ENCODE measurements at places on chromosomes 11 and 22.

DNA sequence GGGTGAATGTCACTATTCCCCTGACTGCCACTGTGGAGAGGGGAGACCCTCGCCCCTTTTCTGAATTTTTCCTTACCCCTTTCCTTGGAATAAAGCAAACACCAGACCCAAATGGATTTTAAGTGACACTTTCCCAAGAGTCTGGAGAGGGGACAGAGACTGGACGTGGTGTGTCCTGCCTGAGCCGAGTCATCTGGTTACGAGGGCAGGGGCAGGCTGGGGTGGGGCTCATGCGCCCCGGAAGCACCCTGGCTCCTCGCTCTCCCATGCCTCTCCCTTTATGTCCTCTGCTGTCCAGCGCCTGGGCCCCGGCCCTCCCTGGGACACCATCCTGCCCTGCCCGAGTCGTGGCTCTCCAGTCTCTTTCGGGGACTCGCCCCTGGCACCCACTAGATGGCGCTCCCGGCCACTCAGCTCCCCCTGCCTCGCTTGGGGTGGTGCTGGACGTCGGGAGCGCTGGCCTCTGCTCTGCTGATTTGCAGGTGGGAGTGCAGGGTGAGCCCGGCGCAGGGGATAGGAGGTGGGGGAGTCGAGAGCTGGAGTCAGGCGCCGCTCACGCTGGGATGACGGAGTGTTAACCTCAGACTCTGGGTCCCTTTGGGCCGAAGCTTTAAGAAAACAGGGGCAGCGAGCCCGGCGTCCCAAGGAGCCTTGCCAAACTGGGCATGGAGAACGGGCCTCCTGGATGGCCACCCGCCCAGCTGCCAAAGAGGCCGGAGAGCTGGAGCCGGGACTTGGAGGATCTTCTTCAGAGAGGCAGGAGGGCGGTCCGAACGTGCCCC, 89.8 kb downstream of the RPS6KA4 start:
- peak; percentile 69 for DNase-seq

GRCh38 chr22:27835446-27835845, 33.9 kb upstream of the MN1 start:
- DNase-seq = no peak

DNA sequence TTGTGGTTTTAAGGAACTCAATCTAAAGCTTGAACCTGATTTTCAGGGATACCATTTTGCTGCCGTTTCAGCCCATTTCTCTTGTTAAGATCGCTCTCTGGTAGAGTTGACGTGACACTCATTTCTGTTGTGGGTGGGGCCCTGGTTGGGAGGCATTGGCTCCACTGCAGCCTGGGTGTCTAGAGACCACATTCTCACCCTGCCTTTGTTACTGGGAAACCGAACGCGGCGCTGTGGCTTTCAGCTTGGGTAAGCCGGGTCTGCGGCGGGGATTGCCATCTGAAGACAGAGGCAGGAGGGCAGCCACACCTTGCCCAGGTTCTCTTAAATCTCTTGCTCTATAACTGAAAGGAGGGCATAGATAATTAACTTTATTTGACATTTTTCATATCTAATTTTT, 3.2 kb downstream of the EHF start:
- no peak for DNase-seq

DNA sequence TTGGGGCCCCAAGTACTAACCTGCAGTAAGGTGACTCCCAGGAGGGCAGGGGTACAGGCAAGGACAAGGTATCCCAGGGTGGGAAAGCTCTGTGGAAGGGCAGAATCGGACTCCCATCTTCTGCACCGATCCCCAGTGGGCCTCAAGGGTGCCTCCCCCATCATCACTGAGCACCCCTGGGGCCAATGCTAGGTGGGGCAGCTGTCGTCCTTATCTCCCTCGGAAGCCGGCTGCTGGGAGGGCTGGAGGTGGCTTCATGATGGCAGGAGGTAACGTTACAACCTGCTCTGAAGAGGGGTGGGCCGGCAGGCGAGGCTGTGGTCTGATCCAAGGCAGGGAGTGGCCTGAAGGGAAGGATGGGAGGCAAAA, 87.6 kb upstream of the LINC01488 start:
- no peak for DNase-seq

GRCh38 chr11:69540118-69541000, 58.9 kb downstream of the LINC01488 start:
- DNase-seq = no peak

DNA sequence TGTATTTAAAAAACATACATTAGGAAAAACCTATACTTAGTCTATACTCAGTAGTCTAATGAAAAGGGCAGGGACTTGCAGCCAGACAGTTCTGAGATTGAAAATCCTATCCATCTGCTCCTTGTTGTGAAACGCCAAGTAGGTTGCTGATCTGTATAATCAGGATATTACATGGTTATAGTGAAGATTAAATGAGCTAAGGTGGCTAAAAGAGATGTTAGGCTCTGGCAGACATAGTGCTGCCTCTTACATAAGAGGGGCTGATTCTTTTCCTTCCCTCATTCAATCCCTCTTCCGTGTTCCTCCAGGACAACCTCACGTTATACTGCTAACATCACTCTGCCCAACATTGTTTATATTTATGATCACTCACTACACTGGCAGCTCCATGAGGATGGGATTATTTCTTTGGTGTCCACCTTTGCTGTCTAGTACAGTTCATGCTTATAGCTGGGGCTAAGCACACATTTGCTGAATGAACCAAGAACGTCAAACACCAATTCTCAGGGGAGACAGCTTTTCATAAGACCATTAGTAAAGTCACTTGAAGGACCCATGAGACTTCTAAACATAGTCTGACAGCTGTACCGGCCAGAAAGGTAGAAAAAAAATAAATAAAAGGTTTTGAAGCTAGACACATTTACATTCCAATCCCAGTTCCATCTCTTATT, 46.3 kb downstream of the GAB2 start:
- no peak for DNase-seq

DNA sequence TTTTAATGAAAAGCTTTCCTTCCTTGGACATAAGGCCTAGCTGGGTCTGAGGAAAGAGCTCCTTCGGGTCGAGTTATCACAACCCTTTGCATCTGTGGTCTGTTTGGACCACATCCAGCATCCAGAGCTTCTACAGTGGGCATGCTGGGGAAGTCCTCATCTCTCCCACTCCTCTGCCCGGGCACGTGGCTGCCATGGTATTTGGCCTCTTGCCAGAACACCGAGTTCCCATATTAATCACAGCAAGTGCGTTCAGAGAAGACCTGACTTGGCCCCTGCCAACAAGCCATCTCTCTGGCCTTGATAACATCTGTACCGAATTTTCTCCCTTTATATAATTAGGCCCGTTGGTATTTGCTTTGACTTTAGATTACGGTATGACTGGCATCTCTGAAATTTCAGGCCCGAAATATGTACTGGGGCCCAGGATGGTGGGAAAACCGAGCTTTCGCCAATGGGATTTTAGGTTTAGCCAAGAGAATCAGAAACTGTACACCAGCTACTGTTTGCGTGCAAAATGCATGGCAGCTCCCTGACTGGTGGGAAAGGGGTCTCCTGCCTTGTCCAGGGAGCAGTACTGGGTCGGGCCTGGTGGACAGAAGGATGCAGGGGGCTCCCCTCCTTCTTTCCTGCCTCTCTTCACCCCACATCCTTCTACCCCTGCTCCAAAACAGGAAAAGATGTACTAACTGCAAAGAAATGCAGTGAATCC, 90.0 kb downstream of the MICAL2 start:
- DNase-seq = no peak

- no peak for DNase-seq
Observed at GRCh38 chr22:47218671-47219070, 456.2 kb downstream of the TBC1D22A start.

GRCh38 chr11:96028746-96029145, 104.8 kb upstream of the MTMR2 start:
- no peak for DNase-seq

DNA sequence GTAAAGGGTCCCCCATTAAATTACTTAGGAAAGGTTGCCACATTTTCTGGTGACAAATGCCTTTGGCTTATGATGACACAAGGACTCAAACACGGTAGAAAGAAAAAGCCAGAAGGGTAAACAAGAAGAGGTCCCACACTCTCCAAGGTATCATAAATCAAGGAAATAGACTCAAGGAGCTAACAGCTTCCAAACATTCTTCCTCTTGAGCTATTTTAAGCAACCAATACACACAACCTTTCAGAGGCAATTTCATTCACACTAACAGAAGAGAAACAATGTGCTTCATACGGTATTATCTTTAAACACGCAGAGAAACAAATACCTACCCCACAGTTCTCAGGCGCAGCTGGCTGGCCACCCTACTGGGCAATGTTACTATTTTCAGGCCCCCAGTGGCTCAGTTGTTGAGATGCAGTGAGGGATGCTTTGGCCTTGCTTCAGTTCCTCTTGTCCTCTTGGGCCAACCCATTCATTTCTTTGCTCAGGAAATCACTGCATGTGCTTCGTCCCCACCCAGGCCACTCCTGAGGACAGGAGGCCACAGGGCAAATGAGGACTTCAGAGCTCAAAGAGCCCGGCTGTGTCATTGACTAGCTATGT, 15.8 kb downstream of the ABTB2 start:
- no peak for DNase-seq

DNA sequence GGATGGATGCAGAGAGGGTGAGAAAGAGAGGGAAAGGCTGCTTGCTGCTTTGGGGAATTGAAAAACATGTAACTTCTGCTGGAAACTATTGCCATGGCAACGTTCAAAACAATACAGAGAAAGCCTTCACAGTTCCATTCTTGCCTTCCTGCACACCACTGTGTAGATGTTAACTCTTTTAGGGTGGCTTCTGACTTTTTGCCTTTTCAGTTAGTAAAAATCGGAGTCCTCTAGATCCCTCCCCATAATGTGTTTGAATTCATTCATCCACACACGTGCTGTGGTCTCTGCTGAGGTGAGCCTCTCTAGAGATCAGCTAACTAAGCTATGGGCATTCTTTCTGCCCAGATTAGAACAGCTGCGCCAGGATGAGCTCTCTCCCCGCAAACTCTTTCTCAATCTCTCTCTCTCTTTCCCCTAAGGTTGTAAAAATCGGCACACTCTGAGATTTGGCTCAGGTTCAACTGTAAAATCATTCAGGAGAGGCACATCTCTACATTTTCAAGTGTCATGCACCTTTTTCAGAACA, 1178.3 kb downstream of the LRRC4C start:
- no peak for DNase-seq

DNA sequence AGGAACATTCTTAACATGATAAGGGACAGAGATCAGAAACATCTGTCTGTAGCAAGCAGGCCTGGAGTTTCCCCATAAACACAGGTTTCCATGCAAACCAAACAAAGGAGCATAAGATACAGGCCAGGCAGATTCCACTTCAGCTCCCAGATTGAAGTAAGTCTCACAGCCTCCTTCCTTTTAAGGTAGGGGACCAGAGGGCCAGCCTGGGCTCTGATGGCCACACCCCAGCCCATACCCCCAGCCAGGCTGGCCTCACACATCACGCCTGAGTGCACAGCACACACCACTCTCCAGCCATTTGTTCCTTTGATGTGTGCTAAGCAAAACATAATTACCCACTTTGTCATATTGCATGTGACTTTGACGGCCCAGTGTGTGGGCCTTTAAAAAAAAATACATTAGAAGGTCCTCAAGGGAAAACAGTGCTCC, 518.7 kb downstream of the NTM start:
- DNase-seq = peak; percentile 85

DNA sequence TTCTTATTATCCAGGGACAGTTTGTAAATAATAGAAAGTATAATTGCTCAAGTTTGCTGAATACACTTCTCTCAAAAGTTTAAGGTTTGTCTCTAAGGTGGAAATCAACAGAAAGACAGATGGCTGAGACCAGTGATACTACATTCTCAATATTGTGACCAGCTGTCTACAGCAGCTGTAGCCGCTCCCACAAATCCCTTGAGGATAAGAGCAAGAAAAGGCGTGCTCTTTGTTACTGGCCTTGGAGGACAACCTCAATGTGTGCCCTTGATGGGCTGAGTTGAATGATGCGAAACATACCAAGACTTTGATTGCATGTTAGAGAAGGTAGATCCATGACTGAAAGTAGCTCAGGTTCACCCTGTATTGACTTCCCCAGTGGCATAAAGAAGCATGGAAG, 6.1 kb downstream of the OR6M1 start:
- no peak for DNase-seq

- DNase-seq = no peak
Observed at GRCh38 chr11:67252831-67253239, 13.4 kb upstream of the GRK2 start.

DNA sequence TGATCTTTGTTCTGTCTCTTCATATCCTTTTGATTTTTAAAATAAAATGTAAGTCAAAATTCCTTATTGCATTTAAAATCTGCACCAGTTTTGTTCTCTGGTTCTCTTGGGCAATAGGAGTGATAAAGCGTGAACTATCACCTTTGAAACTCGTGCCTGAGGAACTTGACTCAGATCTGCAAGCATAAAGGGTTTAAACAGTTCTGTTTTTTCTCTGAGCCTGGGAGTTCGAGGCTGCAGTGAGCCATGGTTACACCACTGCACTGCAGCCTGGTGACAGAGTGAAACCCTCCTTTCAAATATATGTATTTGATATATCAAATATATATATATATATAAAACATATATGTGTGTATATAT, 38.9 kb upstream of the CLMP start:
- DNase-seq = no peak

DNA sequence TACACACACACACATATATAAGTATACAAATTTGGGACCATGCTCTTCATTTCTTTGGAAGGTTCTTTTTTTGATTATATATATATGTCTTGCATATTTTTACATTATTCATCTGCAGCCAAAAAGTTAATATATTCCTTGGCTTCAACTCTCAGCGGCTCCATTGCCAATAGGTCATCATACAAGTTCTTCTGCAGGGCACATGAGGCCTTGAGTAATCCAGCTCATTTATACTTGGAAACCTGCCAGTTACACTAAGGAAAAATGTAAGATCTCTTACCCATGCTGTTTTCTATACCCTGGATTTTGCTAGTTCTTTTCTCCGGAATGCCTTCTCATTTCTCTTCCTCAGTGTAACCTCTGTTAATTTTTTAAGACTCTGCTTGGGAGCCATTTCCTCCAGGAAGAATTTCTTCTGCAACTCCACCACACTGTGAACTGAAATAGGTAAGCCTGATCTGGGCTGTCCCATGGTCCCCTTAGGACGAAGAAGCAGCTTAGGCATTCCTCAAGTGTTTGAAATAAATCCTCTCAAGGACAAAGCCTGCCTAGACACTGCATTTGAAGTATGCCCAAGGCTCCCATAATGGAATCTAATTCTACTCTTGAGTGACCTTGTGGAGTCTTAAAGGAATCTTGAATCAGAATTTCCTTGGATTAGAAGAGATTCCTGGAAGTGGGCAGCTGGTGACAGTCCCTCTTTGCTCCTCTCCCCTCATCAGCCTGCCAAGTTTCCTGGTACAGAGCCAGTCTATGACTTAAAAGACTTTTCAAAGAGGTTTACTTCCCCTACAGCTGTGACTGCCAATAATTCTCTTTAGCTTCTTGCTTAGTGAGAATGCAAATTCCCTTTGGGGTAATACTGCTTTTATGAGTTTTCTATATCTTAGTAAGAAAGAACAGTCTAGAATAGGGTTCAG, 182.8 kb downstream of the C11orf87 start:
- DNase-seq = no peak

DNA sequence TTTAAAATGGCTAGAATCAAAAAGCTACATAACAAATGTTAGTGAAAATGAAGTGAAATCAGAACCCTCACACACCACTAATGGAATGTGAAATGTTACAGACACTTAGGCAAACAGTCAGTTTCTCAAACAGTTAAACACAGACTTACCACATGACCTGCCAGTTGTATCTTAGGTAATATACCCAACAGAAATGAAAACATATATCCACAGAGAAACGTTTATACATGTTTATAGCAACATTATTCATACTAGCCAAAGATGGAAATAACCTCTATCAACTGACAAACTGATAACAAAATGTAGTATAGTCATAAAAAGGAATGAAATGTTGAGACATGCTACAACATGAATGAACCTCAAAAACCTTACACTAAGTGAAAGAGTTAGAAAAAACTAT, 131.5 kb upstream of the TRPC6 start:
- no peak for DNase-seq

GRCh38 chr22:43643387-43643786, 168.7 kb downstream of the EFCAB6 start:
- DNase-seq = no peak
